ENCODE measurements at places on chromosomes 3 and 15.

GRCh38 chr15:32880642-32881041 lies 162.8 kb downstream of the GREM1 start:
- DNase-seq = no peak

- DNase-seq = no peak
These were observed 196.9 kb downstream of the C3orf38 start for GRCh38 chr3:88346643-88347042.

DNA sequence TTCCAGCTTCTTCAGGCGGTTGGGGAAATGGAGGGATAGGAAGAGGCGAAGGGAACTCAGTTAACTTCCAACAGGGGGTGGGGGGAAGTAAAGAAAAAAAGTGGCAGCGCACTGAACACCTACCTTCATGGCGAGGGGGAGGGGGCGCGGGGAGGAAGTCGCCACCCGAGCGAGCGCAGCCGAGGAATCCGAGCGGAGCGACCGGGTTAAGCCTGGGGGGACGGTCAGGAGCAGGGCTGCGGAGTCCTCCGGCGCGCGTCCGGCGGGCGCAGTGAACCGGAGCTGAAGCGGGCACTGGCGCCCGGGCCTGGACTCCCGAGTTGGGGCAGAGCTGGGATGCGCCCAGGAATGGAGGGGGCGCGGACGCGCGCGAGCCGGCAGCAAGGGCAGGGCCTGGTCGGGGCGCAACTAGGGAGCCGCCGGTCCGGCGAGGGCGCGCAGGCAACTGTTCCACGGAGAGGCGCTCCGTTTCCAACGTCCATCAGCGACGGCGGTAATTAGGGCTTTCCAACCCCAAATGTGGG lies at the start of gene WNT5A:
Gene WNT5A (minus strand): TSS at position 450 of the 524 bp plus-strand sequence. CDS start 321 bp downstream, at position 129.
- no peak for DNase-seq

GRCh38 chr3:114411811-114412803 lies 118.3 kb downstream of the TIGIT start:
- no peak for DNase-seq

DNA sequence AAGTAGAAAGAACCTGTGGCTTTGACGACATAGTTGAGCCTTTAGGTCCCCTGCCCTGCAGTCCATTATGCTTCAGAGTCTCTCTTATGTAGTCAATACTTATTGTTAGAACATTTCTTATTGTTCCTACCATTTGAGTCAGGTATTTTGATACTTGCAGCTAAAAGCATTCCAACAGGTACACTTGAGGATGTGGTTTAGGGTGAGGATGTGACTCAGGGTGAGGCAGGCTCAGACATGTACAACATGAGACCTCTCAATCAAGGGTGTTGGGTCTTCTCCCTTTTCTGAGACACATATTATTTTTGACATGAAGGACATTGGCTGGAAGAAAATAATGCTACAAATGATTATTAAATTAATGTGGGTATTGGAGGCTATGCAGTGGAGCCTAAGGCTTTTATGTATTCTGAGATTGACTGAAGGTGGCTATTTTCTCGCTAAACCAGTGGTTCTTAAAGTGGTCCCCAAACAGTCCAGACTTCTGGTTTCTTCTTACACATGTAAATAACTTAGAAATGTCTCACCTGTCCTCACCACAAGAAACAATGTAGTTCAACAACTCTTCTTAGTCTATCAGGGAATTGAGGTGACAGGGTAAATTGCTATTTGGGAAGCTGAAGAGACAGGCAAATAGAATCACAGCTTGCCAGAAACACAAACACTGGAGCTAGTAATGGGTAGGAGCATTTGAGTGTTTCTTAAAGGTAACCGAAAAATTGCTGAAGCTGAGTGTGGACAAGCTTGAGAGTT lies 135.5 kb upstream of the ZPLD1 start:
- DNase-seq = no peak

All from CD4-positive, alpha-beta T cell treated with Interleukin-10 for 1 hour (primary cell).